GM23248 (cell line): ENCODE measurements at places on chromosomes 5 and 9. TPM values are rescaled to one million over a fixed set of nuclear protein-coding genes. Genes with fewer than 3 reads are reported as not detected.

Gene SLC6A19
- total RNA-seq, result not detected in 2 replicates

Gene FBP1
- total RNA-seq, result not detected in 2 replicates

Gene CDH9
- total RNA-seq, result not detected in 2 replicates

Gene SPATA31E1
- total RNA-seq, result not detected in 2 replicates

Gene SLC36A2
- total RNA-seq, result not detected in 2 replicates

Gene HSPB3
- total RNA-seq, result 4.1 and 12.3 TPM in 2 replicates

Gene PCDHA9
- not detected in 2 replicates for total RNA-seq

Gene CXCL14
- total RNA-seq, result 1.3 TPM in 1 of 2 replicates, not detected in the other

Gene GADD45G
- total RNA-seq, result 0.54 TPM in 1 of 2 replicates, not detected in the other

Gene CDC25C
- total RNA-seq, result 4.5 and 5.9 TPM in 2 replicates

Gene PRR16
- total RNA-seq, result 32.5 and 33.0 TPM in 2 replicates

Gene GFI1B
- total RNA-seq, result not detected in 2 replicates

Gene UAP1L1
- 5.2 and 5.7 TPM in 2 replicates for total RNA-seq

Gene PCAT7
- total RNA-seq, result not detected in 2 replicates

Gene TMEM215
- not detected in 2 replicates for total RNA-seq

Gene OBP2B
- total RNA-seq, result not detected in 2 replicates

Gene OR1N2
- not detected in 2 replicates for total RNA-seq

Gene IFNA2
- not detected in 2 replicates for total RNA-seq

Gene ACOT12
- not detected in 2 replicates for total RNA-seq

Gene C5orf58
- total RNA-seq, result not detected in 2 replicates

Gene SHISAL2B
- not detected in 2 replicates for total RNA-seq

Gene RGS3
- total RNA-seq, result 44.5 and 58.0 TPM in 2 replicates

Gene GRM6
- total RNA-seq, result not detected in 2 replicates

Gene NDOR1
- 12.1 and 12.4 TPM in 2 replicates for total RNA-seq

Gene GABBR2
- 10.2 and 13.4 TPM in 2 replicates for total RNA-seq

Gene GRXCR2
- total RNA-seq, result not detected in 2 replicates

Gene ADAMTS16
- total RNA-seq, result 0.11 and 0.13 TPM in 2 replicates

Gene FOXD4L6
- 0.22 TPM in 1 of 2 replicates, not detected in the other for total RNA-seq

Gene IL9
- not detected in 2 replicates for total RNA-seq
